ENCODE measurements at places on chromosomes 11 and 22. TPM values are rescaled to one million over a fixed set of nuclear protein-coding genes. Genes with fewer than 3 reads are reported as not detected.

GRCh38 chr11:111586388-111586831, 15.8 kb upstream of the SIK2 start:
- DNase-seq = peak; percentile 69

GRCh38 chr22:47071078-47071806, 308.8 kb downstream of the TBC1D22A start:
- no peak for DNase-seq

OR4C13 gene
- total RNA-seq = not detected

DNA sequence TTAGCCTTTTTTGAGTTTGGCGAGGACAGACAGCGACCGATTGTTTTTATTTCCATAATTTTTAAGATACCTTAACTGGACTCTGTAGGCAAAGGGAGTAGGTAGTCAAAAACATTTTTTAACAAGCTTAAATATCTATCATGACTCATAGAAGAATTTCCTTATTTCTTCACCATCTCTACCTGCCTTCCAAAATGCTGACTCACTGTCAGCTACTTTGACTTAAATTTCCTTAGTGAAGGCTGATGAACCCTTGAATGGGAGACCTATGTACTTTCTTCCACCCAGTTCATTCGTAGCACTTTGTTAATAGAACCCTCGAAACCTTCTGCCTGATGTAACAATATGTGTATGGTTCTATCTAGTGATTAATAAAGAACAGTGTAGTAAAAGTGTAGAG, 1.1 kb upstream of the MTMR2 start:
- DNase-seq = no peak

GRCh38 chr22:43957871-43958270, 2.6 kb downstream of the SAMM50 start:
- DNase-seq = no peak

- no peak for DNase-seq
These were observed 30.4 kb upstream of the TRIM29 start for GRCh38 chr11:120168108-120168959.

DNA sequence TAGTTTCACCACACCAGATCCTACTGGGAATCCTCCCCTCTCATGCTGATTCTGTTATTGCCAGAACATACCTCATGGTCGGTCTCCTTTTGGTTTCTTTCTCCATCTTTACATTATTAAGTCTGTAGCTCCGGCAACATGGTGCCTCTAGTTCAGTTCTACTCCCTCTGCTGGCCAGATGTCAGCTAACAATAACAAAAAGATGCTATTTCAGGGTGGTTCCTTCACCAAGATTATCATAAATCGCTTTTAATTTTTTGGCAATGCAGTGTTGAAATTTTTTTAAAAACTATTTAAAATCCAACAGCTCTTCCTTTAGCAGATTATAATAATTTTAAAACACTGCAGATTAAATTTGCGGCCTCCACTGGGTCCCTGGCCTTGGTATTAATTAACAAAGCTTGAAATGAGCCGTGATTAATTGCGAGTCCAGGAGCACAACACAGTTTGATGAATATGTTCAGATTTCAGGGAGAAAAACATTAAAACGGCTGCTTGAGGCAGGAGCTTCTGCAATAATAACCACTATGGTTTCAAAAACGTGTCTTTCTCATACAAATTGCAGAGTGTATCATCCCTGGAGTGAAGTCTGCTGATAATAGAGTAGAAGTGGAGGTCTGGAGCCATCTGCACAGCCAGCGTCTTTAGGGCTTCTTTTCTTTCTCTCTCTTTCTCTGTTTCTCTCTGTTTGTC, 492.9 kb upstream of the KIRREL3 start:
- DNase-seq = no peak

DNA sequence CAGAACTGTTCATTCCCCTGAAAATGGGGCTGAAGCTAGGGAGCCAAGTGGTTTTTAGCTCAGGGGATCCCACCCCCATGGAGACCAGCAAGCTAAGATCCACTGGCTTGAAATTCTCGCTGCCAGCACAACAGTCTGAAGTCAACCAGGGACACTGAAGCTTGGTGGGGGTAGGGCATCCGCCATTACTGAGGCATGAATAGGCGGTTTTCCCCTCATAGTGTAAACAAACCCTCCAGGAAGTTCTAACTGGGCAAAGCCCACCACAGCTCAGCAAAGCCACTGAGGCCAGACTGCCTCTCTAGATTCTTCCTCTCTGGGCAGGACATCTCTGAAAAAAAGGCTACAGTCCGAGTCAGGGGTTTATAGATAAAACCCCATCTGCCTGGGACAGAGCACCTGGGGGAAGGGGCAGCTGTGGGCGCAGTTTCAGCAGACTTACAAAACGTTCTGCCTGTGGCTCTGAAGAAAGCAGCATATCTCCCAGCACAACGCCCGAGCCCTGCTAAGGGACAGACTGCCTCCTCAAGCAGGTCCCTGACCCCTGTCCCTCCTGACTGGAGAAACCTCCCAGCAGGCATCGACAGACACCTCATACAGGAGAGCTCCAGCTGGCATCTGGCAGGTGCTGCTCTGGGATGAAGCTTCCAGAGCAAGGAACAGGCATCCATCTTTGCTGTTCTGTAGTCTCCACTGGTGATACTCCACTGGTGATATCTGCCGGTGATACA, 32.7 kb downstream of the GAB4 start:
- DNase-seq = no peak

DNA sequence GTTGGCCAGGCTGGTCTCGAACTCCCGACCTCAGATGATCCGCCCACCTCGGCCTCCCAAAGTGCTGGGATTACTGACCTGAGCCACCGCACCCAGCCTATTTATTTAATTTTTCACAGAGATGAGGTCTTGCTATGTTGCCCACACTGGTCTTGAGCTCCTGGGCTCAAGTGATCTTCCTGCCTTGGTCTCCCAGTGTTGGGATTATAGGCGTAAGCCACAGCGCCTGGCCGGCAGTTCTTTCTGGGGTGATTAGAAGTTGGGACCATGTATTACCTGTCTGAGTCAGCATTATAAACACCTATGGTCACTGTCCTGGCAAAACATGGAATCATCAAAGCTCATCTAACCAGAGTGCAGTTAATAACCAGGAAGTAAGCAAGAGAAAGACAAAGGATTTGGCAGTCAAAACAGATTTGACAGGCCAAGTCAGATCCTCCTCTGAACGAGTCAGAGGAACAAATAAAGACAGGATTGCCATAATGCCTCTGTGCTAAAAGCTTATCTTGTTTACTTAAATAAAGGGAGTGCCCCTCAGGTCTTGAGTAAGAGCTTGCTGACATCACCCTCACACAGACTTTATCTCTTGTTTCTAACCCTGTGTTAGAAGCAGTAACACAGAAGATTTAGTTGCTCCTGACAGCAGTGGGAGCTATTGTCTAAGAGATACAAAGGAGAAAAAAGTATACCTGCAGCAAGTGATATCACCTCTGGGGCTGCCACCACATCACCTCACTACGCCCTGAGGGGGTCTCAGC, 3.7 kb downstream of the SERPIND1 start:
- DNase-seq = peak; percentile 18

FOLR1 gene
- total RNA-seq = not detected

PHOX2A gene
- not detected for total RNA-seq

DNA sequence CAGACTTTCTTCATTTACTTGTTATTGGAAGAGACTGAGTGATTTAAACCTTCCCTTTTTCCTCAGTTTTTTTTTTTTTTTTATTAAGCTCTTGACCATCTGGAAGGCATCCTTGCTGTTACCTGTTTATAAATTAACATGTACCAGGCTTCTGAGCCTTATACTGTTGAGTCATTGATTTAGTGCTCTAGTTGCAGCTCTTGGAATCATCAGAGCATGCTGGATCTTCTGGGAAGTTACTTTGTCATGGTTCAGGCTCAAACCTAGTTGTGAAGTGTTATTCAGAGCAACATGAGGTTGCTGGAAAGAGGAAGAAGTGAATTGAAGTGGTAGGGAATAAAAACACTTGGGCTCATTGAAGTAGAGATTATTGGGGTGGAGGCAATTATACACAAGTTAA, 6.3 kb downstream of the ZDHHC5 start:
- DNase-seq = no peak

- no peak for DNase-seq
These were observed 8.4 kb downstream of the OLFML1 start for GRCh38 chr11:7493670-7494069.

- no peak for DNase-seq
These were observed 123.0 kb downstream of the PLEKHA7 start for GRCh38 chr11:16891165-16891564.

DNA sequence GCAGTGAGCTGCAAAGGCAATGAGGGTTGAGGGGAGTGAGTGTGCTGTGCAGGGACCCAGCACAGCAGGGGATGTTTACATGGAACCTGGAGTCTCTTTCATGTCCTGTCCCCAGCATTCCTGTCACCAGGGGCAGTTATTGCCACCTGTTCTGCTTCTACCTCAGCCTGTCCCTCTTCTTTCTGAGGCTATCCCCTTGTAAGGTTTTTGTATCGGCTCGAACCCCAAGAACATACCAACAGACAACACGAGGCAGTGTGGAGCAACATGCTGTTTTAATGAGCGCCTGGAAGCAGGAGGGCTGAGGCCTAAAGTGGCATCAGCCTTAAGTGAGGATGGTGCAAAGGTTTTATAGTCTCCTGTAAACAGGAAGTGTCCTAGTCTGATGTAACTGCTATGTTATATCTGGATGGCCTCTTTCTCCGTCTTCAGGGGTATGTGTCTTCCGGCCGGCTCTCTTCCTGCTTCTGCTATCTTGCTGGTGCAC, 3.9 kb downstream of the SCGB2A2 start:
- no peak for DNase-seq

DNA sequence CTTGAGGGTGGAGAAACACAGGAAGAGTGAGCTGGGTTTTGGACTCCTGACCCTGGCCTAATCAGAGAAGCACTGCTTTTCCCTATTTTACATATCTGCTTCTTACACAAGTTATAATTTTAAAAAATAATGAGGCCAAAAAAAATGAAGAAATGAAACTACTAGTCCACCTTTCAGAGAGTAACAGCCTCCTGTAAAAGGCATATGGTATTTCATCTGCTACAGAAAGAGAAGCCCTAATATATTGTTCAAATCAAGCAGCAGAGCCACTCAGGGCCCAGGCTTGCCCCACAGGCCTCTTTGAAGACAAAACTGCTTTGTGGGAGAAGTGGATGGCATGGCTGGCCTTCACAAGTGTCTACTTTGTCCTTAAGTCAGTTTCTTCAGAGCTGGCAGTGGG, 10.0 kb downstream of the DIXDC1 start:
- no peak for DNase-seq

UBQLN3 gene
- not detected for total RNA-seq

CHADL gene
- not detected for total RNA-seq

GRCh38 chr11:36057379-36058042, 113.6 kb downstream of the LDLRAD3 start:
- no peak for DNase-seq

ABCG4 gene
- 0.31 TPM for total RNA-seq

DNA sequence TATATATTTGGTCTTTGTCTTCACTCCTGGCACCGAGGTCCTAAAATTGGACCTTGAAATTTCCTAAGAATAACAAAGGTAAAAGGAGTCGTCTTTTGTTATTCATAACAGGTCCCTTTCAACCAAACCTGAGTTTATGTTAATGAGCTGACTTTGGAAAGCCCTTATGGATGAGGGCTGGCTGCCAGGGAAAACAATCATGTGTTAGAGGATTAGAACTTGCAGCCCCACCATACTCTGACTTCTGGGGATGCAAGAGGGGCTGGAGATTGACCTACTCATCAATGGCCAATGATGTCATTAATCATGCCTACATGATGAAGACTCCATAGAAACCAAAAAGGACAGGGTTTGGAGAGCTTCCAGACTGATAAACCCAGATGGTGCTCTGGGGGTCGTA, 118.9 kb downstream of the MRTFA start:
- DNase-seq = no peak

DNA sequence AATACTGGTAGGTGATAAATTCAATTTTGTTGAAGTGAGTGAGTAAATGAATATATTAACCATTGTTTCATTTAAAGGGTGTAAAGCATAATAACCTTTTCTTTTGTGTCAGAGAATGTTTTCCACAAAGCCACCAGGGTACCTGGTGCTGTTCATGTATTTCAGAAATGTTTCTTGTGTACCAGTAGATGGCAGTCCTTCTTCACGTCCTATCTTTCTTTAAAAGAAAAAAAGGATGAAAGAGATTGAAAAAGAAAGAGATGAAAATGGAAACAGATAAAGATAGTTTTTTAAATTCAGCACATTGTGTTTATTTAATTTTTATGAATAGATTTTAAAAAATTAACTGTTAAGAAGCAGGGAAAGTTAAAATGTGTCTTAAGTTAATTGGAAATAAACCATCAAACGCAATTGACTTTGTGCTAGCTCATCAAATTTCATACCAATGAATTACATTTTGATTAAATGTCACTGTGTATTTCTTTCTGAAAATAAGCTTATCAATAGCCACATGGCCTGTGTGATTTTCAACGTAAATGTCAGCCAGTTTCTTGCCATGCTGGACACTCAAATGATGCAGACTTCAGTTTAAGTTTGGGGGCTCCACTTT, 65.5 kb upstream of the CHORDC1 start:
- DNase-seq = no peak

GLB1L3 gene
- total RNA-seq = 13.2 TPM

GRCh38 chr11:62708793-62709192, 1.3 kb downstream of the GNG3 start:
- DNase-seq = peak; percentile 60

DNA sequence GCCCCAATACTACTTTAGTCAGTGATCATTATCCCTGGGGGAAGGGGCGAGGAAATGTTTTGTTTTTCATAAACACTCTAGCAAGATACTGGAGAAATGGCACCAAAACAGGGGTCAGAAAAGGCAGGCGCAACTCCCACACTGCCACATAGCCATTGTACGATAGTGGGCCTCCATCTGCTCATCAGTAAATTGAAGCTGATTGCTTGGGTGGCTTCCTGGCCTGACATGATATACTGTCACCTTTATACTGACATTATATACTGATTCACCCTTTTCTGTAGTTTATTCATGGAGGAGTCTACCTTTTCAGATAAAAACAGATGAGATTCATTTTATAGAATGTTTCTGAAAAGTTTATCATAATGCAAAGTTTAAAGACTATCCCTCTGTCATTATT, 51.6 kb upstream of the CCDC34 start:
- no peak for DNase-seq

OR52N4 gene
- 0.99 TPM for total RNA-seq

GRCh38 chr22:24699876-24700275, 74.6 kb downstream of the PIWIL3 start:
- DNase-seq = no peak

GRCh38 chr11:128304116-128304515, 283.2 kb downstream of the ETS1 start:
- no peak for DNase-seq

KRTAP5-11 gene
- total RNA-seq = not detected

- DNase-seq = no peak
These were observed 79.9 kb downstream of the MIAT start for GRCh38 chr22:26737262-26737661.

MS4A6A gene
- not detected for total RNA-seq

GRCh38 chr11:110730773-110731172, 18.5 kb upstream of the ARHGAP20 start:
- no peak for DNase-seq

NAV2 gene
- 0.41 TPM for total RNA-seq

- DNase-seq = no peak
These were observed 90.7 kb downstream of the RTL6 start for GRCh38 chr22:44407171-44407986.

AIP gene
- 166 TPM for total RNA-seq

All from activated naive CD4-positive, alpha-beta T cell treated with anti-CD3 and anti-CD28 coated beads for 36 hours (primary cell).